ENCODE measurements at places on chromosomes 13 and 19. TPM values are rescaled to one million over a fixed set of nuclear protein-coding genes. Genes with fewer than 3 reads are reported as not detected.

ANGPTL8 gene
- total RNA-seq = not detected

ZNF534 gene
- total RNA-seq = not detected

PLK5 gene
- total RNA-seq = not detected

PSG6 gene
- not detected for total RNA-seq

IGFL2 gene
- not detected for total RNA-seq

CADM4 gene
- total RNA-seq = 2.6 TPM

LAIR2 gene
- total RNA-seq = not detected

DAND5 gene
- total RNA-seq = not detected

ZNF541 gene
- total RNA-seq = under 0.01 TPM

SIGLEC5 gene
- total RNA-seq = not detected

PALM3 gene
- total RNA-seq = 0.39 TPM

ZNF799 gene
- total RNA-seq = 1.3 TPM

UPK1A gene
- total RNA-seq = not detected

NLRP11 gene
- total RNA-seq = not detected

CERS1 gene
- 1.0 TPM for total RNA-seq

GRIK5 gene
- total RNA-seq = 0.39 TPM

ICAM4 gene
- 9.3 TPM for total RNA-seq

ZNF677 gene
- total RNA-seq = 9.2 TPM

MISP3 gene
- total RNA-seq = 1.2 TPM

IGFLR1 gene
- 6.9 TPM for total RNA-seq

TMIGD2 gene
- total RNA-seq = not detected

EID2 gene
- total RNA-seq = 12.9 TPM

STXBP2 gene
- 28.7 TPM for total RNA-seq

JAK3 gene
- 9.9 TPM for total RNA-seq

LILRB4 gene
- not detected for total RNA-seq

ZMYM5 gene
- 7.6 TPM for total RNA-seq

ZNF28 gene
- total RNA-seq = 6.5 TPM

CCDC169 gene
- 2.8 TPM for total RNA-seq

SPACA7 gene
- total RNA-seq = not detected

MYCBP2 gene
- total RNA-seq = 20.6 TPM

VPS36 gene
- 15.8 TPM for total RNA-seq

LIPE gene
- 3.9 TPM for total RNA-seq

KLK4 gene
- not detected for total RNA-seq

ZNF506 gene
- 18.7 TPM for total RNA-seq

MZT1 gene
- total RNA-seq = 21.7 TPM

KLC3 gene
- not detected for total RNA-seq

CATSPERD gene
- total RNA-seq = not detected

AMER2 gene
- total RNA-seq = not detected

THAP8 gene
- 5.3 TPM for total RNA-seq

PALM gene
- 83.0 TPM for total RNA-seq

NDUFA3 gene
- 138 TPM for total RNA-seq

ZNF552 gene
- total RNA-seq = 2.1 TPM

MBD3L3 gene
- not detected for total RNA-seq

ZNF792 gene
- total RNA-seq = 3.8 TPM

CCDC9 gene
- 9.2 TPM for total RNA-seq

NLRP5 gene
- total RNA-seq = not detected

SHANK1 gene
- total RNA-seq = 6.7 TPM

SLC17A7 gene
- not detected for total RNA-seq

ZFR2 gene
- not detected for total RNA-seq

ISOC2 gene
- total RNA-seq = 112 TPM

FPR1 gene
- total RNA-seq = not detected

BEST2 gene
- 1.8 TPM for total RNA-seq

IL4I1 gene
- total RNA-seq = not detected

ZNF429 gene
- total RNA-seq = 2.2 TPM

PRMT1 gene
- total RNA-seq = 372 TPM

TSPAN16 gene
- total RNA-seq = not detected

LRRC63 gene
- total RNA-seq = not detected

DHX34 gene
- total RNA-seq = 11.1 TPM
